ENCODE measurements at places on chromosomes 11 and 22.

GRCh38 chr22:40407021-40407761 is 36.8 kb downstream of the SGSM3 start:
- no peak for DNase-seq

- DNase-seq = no peak
These were observed 339.3 kb upstream of the PLET1 start for GRCh38 chr11:112599856-112600533.

- no peak for DNase-seq
These were observed 117.4 kb upstream of the BID start for GRCh38 chr22:17891481-17892167.

- no peak for DNase-seq
These were observed 898.3 kb downstream of the BRD1 start for GRCh38 chr22:48929276-48929790.

DNA sequence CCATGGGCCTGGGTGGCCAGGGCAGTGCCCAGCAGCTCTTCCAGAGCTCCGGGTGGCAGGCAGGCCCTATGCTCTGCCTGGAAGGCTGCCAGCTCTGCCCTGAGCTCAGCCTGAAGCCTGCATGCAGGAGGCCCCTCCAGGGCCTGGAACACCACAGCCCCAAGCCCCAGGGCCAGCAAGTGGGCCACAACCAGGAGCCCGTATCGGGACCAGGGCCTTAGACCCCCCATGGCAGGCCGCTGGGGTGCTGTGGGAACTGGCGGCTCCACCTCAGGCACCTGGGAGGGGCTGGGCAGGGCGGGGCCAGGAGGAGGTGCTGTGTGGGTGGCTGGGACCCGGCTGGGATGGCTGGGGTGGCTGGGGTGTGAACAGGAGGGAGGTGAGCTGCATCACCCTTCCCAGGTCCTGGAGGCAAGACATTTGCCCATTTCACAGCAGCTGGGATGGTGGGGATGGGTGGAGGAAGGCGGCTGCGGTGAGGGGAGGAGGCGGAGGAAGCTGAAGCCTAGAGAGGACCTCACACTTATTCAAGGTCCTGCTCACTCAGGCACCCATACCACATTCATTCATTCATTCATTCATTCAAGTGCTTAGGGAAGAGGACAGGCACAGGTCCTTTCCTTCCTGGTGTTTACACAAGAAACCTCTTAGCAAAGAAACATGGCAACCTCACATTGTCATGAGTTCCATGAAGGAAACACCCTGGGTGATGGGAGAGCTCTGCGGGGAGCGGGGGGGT is at the start of gene KCNK7:
KCNK7 (minus strand) TSS at position 258 of the 739 bp plus-strand sequence; CDS start at position 230, 28 bp downstream.
- DNase-seq = no peak

DNA sequence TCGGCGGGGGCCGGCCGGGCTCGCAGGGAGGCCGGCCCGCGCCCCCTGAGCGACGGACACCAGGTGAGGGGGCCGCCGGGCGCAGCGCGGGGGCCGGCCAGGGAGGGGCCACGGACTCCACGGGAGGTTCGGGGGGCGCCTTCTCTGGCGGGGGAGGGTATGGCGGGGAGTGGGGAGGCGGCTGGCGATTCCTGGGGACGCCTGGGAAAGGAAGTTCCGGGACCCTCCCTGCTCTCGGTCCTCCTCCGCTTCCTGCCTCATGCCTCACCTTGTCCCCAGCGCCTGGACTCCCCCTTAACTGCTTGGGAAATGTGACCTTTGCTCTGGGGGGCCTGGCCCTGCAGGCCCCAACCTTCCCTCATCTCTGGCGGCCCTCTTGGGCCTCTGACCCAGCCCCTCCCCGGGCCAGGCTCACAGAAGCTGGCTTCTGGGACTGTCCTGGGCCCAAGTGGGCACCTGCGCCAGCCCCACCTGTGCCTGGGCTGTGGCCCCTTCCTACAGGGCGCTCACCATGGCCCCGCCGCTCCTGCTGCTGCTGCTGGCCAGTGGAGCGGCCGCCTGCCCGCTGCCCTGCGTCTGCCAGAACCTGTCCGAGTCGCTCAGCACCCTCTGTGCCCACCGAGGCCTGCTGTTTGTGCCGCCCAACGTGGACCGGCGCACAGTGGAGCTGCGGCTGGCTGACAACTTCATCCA is 516 bp downstream of the LRFN4 start:
- no peak for DNase-seq

DNA sequence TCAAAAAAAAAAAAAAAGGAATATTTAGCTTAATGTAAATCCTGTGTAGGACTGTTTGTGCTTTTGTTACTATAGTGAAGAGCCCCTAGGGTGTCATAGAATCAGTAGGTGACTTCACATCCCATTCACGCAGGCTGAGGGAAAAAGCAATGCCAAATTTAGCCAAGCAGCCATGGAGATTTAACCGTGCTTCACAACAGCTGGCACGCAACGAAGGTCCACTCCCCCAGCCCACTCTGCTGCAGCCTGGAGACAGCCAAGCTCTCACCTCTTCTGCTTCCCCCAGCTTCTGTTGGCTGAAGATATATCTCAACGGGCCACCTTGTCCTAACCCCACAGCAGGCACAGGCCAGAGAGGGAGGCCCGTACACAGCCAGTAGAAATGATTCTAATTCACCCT is 78.8 kb upstream of the BID start:
- DNase-seq = no peak
